Heart right ventricle (tissue), 16 donors: ENCODE measurements at places on chromosomes 4 and X. TPM values are rescaled to one million over a fixed set of nuclear protein-coding genes. Genes with fewer than 3 reads are reported as not detected.
A peak's percentile ranks its signal among the peaks of the same experiment; 100 is the strongest.

CFAP299 gene
- total RNA-seq = not detected

GRCh38 chr4:153571006-153571545 lies 104.9 kb downstream of the TMEM131L start:
- DNase-seq = no peak

DNA sequence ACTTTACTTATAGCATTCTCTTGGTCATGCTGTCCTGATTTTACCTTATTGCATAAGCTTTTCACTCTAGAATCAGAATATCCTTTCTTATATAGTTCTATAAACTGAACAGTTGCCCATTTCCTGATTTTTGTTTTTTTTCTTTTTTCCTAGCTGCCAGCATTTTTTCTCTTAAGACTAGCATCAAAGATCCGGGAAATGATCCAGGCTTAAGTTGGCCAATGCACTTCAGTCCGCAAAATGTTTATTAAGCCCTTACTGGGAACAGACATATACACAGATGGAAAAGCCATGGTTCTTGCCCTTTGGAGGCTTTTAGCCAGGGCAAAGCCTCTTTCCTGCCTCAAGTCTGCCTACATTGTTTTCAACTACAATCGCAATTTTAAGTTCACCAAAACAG lies 10.1 kb upstream of the BMP2K start:
- DNase-seq = no peak

DNA sequence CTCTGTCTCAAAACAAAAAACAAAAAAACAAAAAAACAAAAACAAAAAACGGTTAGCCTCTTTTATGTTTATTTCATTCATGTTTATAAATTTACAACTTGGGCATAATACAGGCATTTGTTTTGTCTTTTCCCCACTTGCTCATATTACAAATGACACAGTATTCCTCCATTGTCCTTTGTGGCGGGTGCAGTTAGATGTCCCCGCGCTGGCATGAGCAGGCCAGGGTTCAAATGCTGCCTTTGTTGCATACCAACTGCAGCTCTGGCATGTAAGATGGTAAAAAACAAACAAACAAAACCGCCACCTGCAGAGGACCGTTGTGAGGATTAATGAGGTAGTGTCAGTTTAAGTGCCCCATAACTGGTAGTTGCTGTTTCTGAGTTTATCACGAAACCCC lies 16.1 kb upstream of the HPF1 start:
- DNase-seq = no peak

DNA sequence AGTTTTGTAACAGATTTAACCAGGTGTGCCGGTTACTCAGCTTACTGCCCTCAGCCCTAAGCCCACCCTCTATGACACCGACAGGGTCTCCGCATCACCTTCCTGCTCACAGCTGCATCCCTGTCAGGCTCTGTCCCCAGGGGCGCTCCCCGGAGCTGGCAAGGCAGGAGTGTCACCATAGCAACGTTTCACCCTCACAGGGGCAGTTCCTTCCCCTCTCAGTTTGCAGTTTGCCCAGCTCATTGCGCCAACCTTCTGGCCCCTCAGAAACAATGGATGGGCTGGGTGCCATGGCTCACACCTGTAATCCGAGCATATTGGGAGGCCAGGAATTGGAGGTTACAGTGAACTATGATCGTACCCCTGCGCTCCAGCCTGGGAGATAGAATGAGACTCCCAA lies 42.6 kb downstream of the RGS12 start:
- no peak for DNase-seq

DNA sequence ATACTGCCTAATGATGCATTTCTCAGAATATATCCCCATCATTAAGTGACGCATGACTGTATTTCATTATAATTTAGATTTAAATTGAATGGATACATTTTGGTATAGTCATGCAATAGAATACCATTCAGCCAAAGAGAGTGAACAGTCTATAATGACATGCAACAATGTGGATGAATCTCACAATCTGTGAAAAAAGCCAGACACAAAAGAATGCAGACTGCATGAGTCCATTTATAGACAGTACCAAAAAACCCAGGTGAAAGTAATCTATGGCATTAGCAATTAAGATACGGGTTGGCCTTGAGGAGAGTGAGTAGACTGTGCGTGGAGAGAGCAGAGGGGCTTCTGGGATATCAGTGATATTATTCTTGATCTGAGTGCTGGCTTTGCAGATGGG lies 239.7 kb upstream of the PGRMC2 start:
- DNase-seq = no peak

- no peak for DNase-seq
Measured at GRCh38 chrX:46268412-46268811, 276.8 kb downstream of the ZNF674 start.

GRCh38 chr4:74969507-74970474 lies 36.9 kb downstream of the PARM1 start:
- peak; percentile 19 for DNase-seq
